ENCODE measurements at places on chromosomes 6 and 20.

DNA sequence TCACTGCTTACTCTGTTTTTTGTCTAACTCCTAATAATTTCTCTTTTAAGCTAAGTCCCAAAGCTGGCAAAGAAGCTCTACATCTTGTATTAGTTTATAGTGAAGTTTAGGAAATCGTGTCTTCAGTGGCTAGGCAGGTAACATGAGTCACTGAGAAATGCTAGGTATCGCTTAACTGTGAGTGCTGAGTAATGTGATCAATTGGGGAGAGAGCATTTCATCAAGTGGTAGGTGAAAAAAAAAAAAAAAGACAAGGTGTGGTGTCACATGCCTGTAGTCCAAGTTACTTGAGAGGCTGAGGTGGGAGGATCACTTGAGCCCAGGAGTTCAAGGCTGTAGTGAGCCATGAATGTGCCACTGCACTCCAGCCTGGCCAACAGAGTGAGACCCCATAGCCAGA is 125.3 kb downstream of the FAM83B start:
- no peak for DNase-seq

DNA sequence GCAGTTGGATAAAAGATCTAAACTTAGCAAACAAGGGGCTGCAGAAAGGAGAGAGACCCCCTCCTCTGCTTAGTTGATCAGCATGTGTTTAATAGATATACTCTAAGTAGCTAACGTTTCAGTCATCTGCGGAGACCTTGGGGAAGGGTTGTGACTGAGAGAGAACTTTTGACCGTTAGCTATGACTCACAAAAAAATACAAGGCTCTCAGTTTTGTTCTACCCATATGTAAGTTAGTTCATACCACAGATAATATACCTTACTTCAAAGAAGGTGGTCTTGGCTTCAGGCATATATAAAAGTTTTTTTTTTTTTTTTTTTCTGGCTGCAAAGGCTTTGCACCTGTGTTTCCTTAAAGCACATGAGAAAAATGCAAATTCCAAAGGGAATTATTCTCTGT is 258.9 kb downstream of the GJA1 start:
- DNase-seq, result no peak

DNA sequence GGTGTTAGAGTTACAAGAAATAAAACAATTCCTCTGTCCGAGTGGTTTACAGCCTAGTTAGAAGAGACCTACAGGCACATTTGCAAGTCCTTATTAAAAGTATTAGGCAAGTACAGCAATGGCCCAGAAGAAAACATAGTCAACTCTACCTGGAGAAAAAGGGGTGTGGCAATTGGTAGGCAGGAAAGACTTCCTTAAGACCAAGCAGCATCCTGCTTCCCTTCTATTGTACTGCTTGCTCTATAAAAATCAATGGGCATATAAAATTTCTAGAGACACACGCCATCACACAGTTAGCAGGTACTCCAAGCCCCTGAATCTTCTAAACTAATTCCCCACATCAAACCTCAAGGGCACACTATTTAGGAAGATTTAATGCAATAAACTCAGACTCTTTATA is 185.6 kb downstream of the ATXN1 start:
- DNase-seq, result no peak

GRCh38 chr20:32344835-32345506 is 13.2 kb upstream of the ASXL1 start:
- DNase-seq, result peak; percentile 52

DNA sequence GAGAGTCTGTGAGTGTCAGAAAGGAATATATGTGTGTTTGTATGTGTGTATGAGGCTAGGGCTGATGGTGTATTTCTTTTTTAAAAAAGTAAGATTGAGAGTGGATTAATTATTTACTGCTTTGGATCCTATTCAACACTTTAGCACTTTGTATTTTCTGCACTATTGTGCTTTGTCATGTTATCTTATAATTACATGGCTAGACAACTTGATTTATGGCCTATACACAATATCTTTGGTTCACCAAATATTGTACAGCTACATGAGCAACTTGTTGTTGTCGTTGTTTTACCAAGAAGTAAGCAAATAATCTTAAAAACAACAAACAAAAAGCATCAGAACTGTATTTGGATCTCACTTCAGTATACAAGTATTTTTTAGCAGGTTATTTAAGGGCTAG is 84.6 kb upstream of the TBX18 start:
- DNase-seq, result no peak

DNA sequence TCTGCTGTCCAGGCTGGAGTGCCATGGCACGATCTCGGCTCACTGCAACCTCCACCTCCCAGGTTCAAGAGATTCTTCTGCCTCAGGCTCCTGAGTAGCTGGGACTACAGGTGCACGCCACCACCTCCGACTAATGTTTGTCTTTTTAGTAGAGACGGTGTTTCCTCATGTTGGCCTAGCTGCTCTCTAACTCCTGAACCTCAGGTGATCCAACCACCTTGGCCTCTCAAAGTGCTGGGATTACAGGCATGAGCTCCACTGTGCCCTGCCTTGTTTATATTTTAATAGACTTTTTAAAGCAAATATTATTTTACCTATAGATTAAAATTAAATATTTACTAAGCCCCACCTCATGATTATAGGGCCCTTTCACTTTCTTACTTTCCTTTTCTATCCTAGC is 483.2 kb upstream of the EPHA7 start:
- DNase-seq, result no peak

Measured in ecto neural progenitor cell (in vitro differentiated cells).